ENCODE measurements at places on chromosomes 13 and 19. TPM values are rescaled to one million over a fixed set of nuclear protein-coding genes. Genes with fewer than 3 reads are reported as not detected.

DNA sequence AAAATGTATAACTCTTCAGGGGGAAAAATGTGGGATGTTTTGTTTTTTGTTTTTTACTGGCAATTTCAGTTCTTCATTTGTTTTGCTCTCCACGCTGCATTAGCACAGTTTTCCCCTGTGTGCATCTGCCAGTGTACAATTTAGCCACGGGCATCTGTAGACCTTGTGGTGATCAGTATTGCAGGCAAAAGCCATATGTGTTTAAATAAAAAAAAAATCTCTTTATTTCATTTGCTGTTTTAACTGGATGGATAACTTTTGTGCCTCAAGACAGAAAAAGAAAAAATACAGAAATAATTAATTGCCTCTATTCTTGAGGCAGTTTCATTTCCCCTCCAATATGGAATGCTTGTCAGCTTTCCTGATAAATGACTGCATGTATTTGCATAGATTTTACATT, 7.9 kb upstream of the MAB21L1 start:
- DNase-seq = no peak

GRCh38 chr19:16325161-16325527, 518 bp downstream of the KLF2 start:
- no peak for DNase-seq

DNA sequence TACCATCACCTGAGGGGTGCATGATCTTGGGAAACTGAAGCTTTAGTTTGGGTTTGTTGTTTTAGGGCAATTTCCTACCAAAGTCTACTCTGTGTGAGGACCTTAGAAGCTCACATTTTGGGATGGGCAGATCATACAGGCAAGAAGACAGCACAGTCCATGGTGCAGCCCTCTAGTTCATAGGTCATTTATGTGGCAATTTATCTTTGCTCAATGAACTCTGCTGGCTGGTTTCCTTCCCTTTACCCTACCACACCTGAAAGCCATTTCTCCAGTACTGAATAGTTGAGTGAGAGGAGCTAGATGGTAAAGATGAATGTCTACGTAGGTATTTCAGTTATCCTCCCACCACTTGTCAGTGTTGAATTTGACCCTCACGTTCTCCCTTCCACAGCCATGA, 87.5 kb upstream of the KLF12 start:
- DNase-seq = no peak

Gene ZNF177
- total RNA-seq = not detected

Gene MPND
- 6.9 TPM for total RNA-seq

Gene ZNF211
- total RNA-seq = 17.2 TPM

DNA sequence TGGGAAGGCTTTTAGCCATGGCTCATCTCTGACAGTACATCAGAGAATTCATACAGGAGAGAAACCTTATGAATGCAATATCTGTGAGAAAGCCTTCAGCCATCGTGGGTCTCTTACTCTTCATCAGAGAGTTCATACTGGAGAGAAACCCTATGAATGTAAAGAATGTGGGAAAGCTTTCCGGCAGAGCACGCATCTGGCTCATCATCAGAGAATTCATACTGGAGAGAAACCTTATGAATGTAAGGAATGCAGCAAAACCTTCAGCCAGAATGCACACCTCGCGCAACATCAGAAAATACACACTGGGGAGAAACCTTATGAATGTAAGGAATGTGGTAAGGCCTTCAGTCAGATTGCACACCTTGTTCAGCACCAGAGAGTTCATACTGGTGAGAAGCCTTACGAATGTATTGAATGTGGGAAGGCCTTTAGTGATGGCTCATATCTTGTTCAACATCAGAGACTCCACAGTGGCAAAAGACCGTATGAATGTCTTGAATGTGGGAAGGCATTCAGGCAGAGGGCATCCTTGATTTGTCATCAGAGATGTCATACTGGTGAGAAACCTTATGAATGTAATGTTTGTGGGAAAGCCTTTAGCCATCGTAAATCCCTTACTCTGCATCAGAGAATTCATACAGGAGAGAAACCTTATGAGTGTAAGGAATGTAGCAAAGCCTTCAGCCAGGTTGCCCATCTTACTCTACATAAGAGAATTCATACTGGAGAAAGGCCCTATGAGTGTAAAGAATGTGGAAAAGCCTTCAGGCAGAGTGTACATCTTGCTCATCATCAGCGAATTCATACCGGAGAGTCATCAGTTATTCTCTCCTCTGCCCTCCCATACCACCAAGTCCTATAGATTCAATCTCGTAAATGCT, 10.7 kb downstream of the ZNF470 start:
- DNase-seq = no peak

DNA sequence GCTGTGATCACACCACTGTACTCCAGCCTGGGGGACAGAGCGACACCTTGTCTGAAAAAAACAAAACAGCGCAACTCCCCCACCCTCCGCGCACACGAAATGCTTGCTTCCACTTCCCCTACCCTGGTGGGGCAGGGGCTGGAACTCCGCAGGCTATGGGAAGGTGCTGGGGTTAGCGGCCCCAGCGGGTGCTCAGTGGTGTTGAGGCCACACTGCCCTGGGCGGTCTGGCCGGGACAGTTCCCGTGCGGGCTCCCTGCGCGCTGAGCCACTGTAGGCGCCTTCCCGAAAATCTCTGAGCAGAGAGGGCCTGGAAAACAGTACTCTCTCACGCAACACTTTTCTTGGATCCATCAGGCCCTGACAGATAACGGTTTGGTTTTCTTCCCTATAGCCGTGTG, 1.1 kb upstream of the WTIP start:
- DNase-seq = no peak

Gene PLIN5
- total RNA-seq = 0.40 TPM

Measured in renal cortical epithelial cell (primary cell).